ENCODE measurements at places on chromosomes 4 and X.

DNA sequence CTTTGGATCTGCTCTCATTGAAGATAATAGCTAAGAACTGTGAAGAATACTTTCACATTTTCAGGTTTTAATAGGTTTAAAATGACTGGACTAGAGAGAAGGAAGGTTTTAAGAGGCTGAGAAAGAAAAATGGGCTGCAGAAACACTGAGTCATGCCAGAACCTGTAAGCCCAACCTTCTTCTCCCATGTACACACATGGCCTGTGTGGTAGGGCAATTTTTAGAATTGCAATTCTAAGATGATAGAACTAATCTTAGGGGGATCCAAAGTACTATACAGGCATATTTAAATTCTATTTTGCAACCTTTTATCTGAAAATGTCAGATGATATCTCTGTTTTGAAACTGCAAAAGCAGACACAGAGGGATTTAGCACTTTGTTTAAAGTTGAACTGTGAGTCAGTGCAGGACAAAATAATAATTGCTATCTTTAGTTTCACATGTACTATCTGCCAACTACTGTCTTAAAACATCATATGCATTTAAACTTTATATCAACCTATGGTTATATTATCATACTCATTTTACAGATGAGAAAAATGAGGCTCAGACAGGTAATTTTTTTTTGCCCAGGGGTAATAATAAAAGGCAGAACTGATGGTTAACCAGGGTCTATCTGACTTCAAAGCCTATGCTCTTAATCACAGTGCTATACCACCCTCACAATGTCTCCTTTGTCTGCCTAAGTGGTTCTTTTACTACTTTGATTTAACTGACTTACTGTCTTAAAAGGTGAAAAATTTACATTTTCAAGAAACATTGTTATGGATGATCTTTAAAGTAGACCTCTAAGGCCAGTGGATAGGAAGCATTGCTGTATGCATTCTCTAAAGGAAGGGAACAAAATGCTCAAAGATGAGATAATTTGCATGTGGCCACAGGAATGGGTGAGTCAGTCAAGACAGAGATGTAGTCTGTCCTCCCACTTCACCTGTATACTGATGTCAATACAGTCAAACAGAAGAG, 4.3 kb downstream of the TMPRSS11E start:
- no peak for DNase-seq

GRCh38 chrX:119622356-119623232, 16.4 kb upstream of the NKRF start:
- no peak for DNase-seq

DNA sequence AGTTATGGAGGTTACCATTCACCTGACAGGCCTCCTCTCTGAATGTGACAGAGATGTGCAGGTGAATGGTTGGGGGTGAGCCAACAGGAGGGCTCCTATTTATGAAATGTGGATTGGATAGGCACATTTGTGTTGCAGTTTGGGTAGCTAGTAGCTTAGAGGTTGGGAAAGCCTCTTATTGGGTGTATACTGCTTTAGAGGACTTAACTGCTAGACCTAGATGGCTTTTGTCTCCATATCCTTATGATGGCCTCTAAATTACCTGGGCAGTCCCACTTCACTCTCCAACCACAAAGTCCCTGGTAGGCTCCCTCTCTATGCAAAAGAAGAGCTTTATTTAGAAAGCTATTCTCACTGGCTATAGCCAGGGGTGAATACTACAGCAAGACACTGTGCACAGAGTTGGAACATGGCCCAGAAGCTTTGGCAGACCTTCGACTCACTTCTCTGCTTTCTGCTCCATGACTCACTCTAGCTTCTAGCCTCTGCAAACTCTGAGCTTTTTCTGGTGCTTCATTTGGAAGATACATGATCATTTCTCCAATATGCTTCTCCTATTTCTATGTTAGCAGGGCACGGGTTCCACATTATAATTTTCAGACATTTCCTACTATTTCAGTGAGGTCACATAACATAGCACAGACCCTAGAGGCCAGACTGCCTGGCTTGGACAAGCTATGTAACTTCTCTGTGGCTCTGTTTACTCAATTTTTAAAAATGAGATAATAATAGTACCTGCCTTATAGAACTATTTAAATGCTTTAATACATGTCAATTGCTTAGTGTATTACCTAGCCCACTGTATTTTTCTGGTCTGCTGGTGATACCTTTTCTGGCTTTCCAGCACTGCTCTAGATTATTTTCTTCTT, 6.0 kb upstream of the VGLL1 start:
- no peak for DNase-seq

DNA sequence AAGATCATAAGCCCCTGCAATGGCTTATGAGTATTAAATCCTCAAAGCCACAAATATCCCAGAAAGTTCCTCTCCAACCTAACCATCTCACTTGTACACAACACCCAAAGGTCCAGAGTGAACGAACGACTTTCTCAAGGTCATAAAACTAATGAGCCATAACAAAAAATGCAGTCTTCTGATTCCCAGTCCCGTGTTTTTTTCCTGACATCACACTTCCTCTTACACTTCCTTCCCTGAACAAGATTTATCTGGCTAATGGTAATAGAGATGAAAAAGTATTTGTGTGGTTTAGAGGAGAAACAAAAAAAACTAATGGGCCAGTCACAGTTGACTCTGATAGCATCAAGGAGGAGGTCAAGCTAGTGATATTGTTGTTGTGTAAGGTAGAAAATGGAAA, 99.5 kb upstream of the KLHL13 start:
- DNase-seq = no peak

GRCh38 chr4:99853190-99853589, 36.6 kb downstream of the DAPP1 start:
- DNase-seq = no peak

GRCh38 chr4:100075486-100076270, 114.6 kb downstream of the DDIT4L start:
- no peak for DNase-seq

GRCh38 chr4:90293320-90293719, 166.1 kb downstream of the CCSER1 start:
- DNase-seq = no peak

All from amygdala (tissue), 56 donors.